ENCODE measurements at places on chromosomes 5 and 9. TPM values are rescaled to one million over a fixed set of nuclear protein-coding genes. Genes with fewer than 3 reads are reported as not detected.

The ARL14EPL gene
- not detected for polyA plus RNA-seq

The ANKRD20A1 gene
- polyA plus RNA-seq: 0.10 TPM

The C9orf153 gene
- not detected for polyA plus RNA-seq

The OR1N1 gene
- not detected for polyA plus RNA-seq

The SH3RF2 gene
- 27.3 TPM for polyA plus RNA-seq

The NMUR2 gene
- polyA plus RNA-seq: not detected

The BHMT gene
- polyA plus RNA-seq: not detected

The CTNND2 gene
- polyA plus RNA-seq: not detected

The PCDHA8 gene
- not detected for polyA plus RNA-seq

The SNX24 gene
- polyA plus RNA-seq: 10.9 TPM

The FXN gene
- polyA plus RNA-seq: 24.9 TPM

The STING1 gene
- polyA plus RNA-seq: 35.3 TPM

The CATSPER3 gene
- 0.09 TPM for polyA plus RNA-seq

The ADRB2 gene
- polyA plus RNA-seq: 9.5 TPM

The C9 gene
- polyA plus RNA-seq: not detected

The ENTREP1 gene
- 1.3 TPM for polyA plus RNA-seq

The DOCK2 gene
- polyA plus RNA-seq: 0.29 TPM

The TEX48 gene
- not detected for polyA plus RNA-seq

The NDUFAF2 gene
- 39.5 TPM for polyA plus RNA-seq

The PRDM9 gene
- not detected for polyA plus RNA-seq

The LTC4S gene
- polyA plus RNA-seq: 0.29 TPM

The CDC26 gene
- polyA plus RNA-seq: 26.4 TPM

The CDH10 gene
- polyA plus RNA-seq: 0.23 TPM

The NRARP gene
- 0.37 TPM for polyA plus RNA-seq

The CDKN2B gene
- 23.5 TPM for polyA plus RNA-seq

The GLDC gene
- polyA plus RNA-seq: 3.5 TPM

The CRB2 gene
- polyA plus RNA-seq: not detected
